ENCODE measurements at places on chromosomes 2 and 18.

GRCh38 chr18:23799540-23799939, 110.3 kb downstream of the LAMA3 start:
- no peak for DNase-seq

DNA sequence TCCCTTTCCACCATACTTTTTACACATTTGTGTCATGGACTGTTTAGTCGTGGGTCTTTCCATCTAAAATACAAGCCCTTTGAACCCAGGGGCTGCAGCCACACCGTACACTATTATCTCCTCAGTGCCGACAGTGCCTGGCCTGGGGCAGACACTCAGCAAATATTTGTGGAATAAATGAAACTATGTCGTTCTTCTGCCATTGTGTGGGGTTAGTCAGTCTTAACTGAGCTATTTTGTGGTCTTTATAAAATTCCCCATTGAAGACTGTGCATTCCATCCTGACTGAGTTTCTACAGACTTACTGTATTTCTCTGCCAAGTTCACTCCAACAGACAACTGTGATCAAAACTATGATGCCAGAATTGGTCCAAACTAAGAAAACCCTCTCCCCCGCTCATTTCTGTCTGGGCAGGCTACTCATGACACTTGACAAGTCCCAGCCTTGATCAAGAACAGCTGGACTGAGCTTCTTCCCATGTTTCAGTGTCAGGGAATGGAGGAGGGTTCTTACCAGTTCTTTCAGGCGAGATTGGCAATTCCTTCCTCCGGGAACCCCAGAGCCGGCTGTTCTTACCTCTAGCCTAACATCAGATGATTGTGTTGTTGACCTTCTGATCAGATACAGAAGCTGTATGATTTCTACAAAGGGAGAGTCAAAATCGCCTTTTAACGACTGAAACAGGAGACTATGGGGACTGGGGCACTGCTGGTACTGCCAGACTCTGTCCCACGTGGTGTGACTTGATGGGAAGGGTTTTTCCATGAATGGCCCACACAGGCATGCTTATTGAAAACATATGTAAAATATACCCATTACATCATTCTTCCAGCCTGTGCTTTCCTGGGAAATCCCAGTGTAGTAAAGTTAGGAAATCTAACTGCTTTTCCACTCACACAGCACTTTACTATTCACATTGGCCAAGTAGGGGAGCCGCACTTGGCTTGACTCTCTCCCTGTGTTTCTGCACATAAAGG, 77.4 kb upstream of the NPAS2 start:
- DNase-seq = no peak

DNA sequence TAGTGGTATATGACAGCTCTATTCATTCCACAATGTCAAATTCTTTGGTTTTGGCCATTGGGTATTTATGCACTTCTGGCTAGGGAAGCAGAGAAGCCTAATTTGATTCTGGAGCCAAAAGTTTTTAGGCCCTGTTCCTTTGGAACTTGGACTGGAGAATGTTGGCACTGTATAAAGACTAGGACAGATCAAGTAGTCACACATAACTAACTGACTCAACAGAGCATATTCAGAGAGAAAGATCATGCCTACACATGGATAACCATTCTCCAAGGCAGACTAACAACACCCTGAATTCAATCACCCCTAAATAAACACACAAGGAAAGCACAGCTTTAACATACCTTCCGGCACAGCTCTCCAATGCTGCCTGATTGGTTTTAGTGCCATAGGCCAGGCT, 62.9 kb downstream of the ARHGAP15 start:
- no peak for DNase-seq

DNA sequence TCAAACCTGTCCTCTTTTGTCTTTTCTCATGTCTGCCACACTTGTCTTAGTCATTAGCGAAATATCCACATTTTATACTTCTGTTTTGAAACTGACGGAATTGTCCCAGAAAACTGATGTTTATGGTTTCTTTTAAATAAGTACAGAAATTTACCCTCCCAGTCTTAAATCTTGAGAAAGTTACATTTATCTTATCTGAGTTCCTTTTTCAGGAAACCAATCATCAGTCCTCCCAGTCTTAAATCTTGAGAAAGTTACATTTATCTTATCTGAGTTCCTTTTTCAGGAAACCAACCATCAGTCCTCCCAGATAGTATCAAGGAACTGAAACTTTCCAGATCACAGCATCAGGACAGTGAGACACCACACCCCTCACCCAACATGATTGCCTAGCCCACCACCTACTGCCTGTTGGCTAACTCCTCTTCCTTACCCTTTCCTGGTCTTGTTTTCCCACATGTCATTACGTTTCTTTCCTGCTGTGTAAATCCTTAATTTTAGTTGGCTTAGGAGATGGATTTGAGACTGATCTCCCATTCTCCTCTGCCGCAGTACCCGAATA, 247.7 kb downstream of the PTPRM start:
- DNase-seq = no peak

- DNase-seq = no peak
These were observed at the start of gene KCNG2 for GRCh38 chr18:79797518-79798345. Gene KCNG2 (plus strand): TSS chr18:79797938. CDS start chr18:79863668, 65,730 bp downstream.

GRCh38 chr2:158297606-158298005, 158.9 kb downstream of the CCDC148 start:
- DNase-seq = no peak

- no peak for DNase-seq
These were observed 51.9 kb downstream of the CEP192 start for GRCh38 chr18:13043066-13043465.

GRCh38 chr2:20235655-20236305, 10.8 kb upstream of the SDC1 start:
- DNase-seq = no peak

GRCh38 chr18:21179590-21180220, 62.3 kb upstream of the GREB1L start:
- peak; percentile 61 for DNase-seq

- no peak for DNase-seq
These were observed 72.9 kb downstream of the PKP4 start for GRCh38 chr2:158529379-158530259.
